Bone marrow (tissue), 2 donors: ENCODE measurements at places on chromosomes 1 and 21.

DNA sequence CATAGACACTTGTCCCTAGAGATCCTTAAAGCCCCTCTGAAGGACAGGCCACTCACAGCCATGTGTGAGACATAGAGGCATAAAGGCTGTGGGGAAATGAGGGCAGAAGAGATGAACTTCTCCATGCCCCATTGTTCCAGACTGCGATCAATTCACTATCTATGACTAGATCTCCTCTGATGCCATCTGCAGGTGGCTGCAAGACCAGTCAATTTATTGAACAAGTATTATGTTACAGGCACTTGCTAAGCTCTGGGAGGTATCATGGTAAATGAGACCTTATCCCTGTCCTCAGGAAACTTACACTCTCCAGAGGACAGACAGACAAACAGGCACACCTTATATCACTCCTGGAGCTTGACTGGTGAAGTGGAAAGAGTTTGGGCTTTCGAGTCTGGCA, 22.9 kb downstream of the UBIAD1 start:
- DNase-seq, result no peak

GRCh38 chr1:11252538-11252937, 9.8 kb downstream of the MTOR start:
- no peak for DNase-seq

DNA sequence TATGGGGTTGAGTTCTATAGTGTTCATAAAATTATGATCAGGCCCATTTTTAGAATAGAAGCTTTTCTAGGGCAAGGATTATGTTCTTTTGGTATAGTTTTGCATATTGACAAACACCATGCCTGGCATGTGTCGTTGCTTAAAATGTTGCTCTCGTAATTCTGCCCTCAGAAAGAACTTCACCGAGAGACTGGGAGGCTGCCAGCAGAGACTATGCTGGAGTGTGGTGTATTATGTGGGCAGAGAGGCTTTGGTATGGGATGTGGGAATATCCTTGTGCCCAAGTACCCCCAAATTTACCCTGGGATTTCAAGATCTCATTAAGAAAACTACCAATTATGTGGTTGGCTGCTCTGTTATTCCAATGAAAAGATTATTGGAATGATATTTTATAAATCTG, 27.9 kb downstream of the PGM1 start:
- no peak for DNase-seq

GRCh38 chr1:206967096-206967849, 3.0 kb downstream of the FCAMR start:
- DNase-seq, result peak; percentile 52

GRCh38 chr1:213958346-213958745, 29.4 kb upstream of the PROX1 start:
- no peak for DNase-seq

DNA sequence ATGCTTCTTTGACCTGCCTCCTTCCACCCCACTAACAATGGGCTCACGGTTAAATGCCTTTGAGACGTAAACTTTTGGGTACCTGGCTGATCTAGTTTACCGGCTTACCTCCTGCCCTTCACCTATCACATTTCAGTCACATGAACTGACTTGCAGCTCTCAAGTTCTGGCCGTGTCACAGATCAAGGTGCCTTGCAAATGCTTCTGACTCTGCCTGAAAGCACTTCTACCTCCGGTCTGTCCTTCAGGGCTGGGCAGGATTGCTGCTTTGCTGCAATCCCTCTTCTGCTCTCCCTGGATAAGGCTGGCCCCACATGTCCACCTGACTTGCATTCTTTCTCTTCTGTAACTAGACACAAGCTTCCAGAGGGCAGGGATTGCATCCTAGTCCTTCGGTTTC, 69.0 kb downstream of the GRIK1 start:
- no peak for DNase-seq

DNA sequence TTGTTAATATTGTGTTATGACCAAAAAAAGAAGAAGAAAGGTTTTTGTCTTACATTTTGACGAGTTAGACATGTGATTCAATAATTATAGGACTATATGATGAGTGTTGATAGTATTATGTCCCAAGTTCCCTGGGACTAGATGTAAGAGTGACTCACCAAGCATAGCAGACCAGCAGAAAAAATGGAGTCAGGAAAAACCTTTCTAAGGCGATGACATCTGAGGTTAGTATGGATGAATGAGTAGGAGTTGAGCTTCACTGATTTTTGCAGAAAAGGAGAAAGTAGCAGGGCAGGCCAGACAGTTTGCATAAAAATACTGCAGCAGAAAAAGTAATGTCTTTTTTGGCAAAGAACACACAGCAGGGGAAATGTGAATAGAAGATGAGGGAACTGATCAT, 1041.3 kb upstream of the ADGRL4 start:
- DNase-seq, result no peak

DNA sequence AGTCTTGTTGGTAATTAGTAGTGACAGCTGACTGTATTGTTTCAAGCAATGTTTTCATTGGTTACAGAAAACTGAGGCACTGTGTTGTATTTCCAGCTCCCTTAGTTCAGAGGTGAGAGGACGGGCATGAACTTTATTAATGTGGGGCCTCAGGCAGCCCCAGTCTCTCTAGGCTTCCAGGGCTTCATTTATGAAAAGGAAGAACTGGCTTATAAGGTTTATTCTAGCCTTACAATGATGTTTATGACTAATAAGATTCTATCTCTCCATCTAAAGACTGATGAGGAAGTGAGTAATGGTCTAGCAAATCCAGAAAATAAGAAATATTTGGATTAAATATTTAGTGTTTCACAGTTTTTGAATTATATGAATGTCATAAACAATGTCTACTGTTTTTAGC, 41.5 kb downstream of the CBS start:
- DNase-seq, result no peak

GRCh38 chr1:6519935-6520671, 28.6 kb upstream of the PLEKHG5 start:
- no peak for DNase-seq

DNA sequence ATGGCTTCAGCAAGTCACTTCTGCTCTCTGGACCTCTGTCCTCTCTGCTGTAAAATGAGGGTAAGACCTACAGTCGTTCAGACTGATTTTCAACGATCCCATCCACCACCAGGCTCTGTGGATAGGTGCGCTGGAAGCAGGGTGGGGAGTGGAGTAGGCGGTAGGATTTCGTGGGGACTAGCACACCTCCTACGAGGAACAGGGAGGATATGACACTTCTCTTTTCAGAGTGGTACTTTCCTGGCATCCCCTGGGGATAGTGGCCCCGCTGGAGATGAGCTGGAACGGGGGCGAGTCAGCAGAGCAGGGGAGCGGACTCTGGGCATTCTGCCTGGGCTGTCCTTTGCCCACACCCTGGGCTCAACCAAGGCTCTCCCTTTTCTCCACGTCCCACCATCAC, 17.7 kb downstream of the ETNK2 start:
- no peak for DNase-seq

GRCh38 chr21:44643741-44644310, 2.4 kb upstream of the KRTAP10-11 start:
- no peak for DNase-seq

GRCh38 chr21:34131586-34131985, 58.2 kb downstream of the MRPS6 start:
- no peak for DNase-seq

DNA sequence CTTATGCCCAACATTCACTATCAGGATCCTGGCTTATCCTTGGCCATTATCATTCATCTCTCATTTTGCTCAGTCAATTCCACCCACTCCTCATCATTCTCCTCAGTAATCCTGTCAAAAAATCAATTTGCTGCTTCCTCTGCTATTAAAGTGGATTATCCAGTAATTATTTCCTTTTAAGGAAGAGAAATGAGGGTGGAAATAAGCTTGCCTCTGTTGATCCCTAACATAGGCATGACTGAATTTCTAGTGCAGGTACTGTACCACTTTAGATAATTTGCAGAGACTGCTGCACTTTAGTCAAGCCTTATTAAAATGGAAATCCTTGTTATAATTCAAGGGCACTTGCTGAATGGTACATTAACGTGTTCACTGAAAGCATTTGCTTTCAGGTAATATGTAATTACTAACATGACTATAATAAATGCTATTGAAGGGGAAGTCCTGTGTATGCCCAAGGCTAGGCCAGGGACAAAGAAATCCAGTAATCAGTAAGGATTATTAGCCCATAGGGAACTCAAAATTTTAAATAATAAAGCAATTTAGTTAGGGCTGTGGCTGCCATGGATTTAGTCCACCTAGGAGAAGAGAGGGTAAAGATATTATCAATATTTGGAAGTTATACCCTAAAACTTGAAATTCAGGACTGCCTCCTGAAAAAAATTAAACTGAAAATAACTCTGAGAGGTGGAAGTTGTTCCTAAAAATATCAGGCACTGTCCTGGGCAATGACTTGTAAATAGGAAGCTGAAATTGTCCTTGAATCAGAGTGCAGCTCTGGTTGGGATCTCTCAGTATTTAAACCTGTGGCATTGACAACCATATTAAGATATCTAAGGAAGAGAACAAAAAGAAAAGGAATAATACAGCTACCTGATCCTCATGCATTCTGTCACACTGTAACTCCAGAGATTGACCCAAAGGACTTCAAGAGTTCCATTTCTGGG, 43.4 kb downstream of the RGS2 start:
- DNase-seq, result no peak
